Non-pigmented ciliary epithelial cell (primary cell): ENCODE measurements at places on chromosomes 1 and 21.

GRCh38 chr1:225748529-225748928 is 29.1 kb upstream of the SRP9 start:
- DNase-seq: no peak

- DNase-seq: no peak
These were observed 38.5 kb upstream of the PGBD5 start for GRCh38 chr1:230464671-230465070.

- no peak for DNase-seq
These were observed 15.0 kb downstream of the FHAD1 start for GRCh38 chr1:15262003-15262377.

- no peak for DNase-seq
These were observed 635 bp upstream of the SYNJ1 start for GRCh38 chr21:32728456-32728839.

DNA sequence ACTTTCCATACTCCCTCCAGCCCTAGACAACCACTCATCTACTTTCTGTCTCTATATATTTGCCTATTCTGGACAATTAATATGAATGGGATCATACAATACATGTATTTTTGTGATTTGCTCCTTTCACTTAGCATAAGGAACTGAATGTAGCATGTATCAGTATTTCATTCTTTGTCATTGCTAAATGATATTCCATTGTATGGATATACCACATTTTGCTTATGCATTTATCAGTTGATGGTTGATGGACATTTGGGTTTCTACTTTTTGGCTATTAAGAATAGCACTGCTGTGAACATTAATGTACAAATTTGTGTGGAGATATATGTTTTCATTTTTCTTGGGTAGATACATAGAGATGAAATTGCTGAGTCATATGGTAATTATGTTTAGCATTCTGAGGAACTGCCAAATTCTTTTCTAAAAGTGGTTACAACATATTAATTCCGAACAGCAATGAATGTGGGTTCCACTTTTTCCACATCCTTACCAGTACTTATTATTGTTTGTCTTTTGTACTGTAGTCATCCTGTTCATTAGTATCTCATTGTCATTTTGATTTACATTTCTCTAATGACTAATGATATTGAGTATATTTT is 121.0 kb downstream of the LRRC40 start:
- peak; percentile 15 for DNase-seq

DNA sequence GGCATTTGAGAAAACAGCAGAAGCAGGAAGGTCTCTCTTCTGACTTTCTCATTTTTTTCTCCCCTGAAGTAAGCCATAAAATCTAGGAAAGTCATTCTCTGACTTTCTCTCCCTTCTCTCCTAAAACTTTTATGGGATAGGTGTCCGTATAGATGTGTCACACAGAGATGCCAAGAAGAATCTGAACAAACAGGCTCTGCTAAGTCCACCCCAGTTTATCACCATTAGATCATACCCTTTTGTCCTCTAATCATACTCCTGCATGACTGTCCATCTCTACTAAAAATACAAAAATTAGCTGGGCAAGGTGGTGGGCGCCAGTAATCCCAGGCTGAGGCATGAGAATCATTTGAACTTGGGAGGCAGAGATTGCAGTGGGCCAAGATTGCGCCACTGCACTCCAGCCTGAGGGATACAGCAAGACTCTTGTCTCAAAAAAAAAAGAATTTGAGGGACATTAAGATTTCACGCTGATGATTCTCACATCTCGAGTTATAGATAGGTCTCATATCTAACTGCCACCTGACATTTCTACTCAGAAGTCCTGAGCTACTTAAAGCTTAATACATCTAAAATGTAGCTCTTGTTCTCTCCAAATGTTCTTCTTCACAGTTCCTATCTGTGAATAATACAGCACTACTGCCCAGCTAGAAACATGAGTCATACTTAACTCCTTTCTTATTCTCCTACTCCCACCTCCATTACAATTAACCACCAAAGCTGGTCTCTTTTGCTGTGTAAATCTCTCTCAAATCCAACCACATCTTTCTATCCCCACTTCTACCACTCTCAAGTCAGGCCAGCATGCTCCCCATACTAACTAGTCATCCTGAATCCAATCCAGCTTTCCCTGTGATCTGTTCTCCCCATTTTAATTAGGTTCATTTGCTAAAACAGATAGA is 47.7 kb downstream of the ZNF644 start:
- peak; percentile 32 for DNase-seq

GRCh38 chr1:54176621-54177327 is 23.1 kb downstream of the CYB5RL start:
- no peak for DNase-seq

DNA sequence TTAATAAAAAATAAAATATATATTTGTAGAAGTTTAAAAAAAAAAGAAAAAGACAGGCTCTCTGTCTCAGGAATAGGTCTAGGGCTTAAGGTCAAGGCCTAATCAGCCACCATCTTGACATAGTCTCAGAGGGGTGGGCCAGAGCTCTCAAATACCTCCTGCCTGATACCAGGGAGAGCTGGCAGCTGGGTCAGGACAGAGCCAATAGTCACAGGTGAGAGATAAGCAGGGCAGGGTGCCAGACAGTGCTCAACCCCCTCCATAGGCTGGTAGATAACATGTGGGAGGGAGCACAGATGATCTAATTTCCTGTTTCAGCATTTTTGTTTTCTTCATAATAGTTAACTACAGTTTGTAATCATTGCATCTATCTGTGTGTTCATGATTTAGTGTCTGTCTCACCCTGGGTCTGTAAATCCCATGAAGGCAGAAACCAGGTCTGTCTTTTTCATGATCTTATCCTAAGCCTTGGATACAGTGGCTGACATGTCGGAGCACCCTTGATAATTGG is 152.0 kb upstream of the GRIK3 start:
- DNase-seq: no peak
